ENCODE measurements at places on chromosomes 1 and 21.
A peak's percentile ranks its signal among the peaks of the same experiment; 100 is the strongest.

DNA sequence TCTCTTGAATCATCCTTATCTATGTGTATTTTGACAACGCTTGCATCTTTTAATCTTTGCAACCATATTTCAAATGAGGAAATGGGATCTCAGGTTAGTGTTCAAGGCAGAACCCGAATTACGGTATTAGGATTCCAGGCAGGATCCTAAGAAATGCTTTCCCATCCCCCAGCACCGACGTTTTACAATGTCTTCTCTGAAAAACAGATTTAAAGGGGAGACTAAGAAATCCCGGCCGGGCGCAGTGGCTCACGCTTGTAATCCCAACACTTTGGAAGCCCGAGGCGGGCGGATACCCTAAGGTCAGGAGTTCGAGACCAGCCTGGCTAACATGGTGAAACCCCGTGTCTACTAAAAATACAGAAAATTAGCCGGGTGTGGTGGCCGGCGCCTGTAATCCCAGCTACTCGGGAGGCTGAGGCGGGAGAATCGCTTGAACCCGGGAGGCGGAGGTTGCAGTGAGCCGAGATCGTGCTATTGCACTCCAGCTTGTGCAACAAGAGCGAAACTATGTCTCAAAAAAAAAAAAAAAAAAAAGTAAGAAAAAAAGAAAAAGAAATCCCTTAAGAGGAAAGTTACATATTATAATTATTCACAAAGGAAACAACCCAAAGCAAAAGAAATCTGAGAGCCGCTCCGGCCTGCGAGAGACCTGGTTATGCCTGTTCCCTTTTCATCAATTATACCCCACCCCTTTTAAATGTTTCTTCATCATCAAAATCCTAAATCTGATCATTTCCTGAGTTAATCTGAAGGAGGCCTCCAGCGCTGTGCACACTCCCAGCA, 801 bp upstream of the GORAB start:
- DNase-seq = no peak

GRCh38 chr1:94801919-94802546, 18.1 kb upstream of the SLC44A3 start:
- peak; percentile 64 for DNase-seq

GRCh38 chr1:21332554-21333311, 42.5 kb upstream of the ECE1 start:
- DNase-seq = no peak

DNA sequence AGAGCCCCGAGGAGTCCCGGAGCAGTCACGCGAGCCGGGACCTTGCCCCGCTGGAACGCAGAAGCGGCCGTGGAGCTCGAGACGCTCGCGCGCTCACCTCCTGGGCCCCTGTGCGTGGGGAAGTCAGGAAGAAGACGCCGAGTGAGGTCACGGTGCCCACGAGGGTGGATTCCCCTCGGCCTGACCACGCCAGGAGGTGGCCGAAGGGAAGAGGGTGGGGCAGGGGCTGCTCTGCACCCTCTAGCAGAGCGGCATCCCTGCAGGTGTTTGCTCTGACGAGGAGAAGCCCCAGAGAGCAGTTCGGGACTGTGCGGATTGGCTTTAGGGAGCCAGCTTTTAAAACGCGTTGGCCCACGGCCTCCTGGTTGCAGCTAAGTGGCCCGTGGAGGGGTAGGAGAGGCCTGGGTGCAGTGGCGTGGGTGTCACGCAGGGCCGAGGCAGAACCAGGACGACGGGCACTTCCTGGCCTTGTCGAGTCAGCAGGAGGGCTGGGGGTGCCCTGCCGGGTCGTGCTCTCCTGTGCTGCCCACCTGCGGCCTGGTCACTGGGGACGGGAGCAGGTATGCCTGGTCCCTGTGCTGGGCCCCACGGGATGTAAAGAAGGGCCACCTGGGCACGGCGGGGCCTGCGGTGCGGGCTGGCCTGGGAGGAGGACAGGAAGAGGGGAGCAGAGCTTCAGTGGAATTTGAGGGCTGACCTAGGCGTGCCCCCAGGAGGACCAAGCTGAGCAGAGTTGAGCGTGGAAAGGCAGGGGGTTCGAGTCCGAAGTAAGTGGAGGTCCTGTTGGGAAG, 1.0 kb downstream of the PDXK start:
- no peak for DNase-seq

Data from GM04504 (cell line).